ENCODE measurements at places on chromosomes 7 and 10. TPM values are rescaled to one million over a fixed set of nuclear protein-coding genes. Genes with fewer than 3 reads are reported as not detected.
A peak's percentile ranks its signal among the peaks of the same experiment; 100 is the strongest.

BTRC gene
- 21.6 TPM for polyA plus RNA-seq

MYO1G gene
- 0.59 TPM for polyA plus RNA-seq

AGAP5 gene
- 8.5 TPM for polyA plus RNA-seq

GRCh38 chr10:68330852-68331454 is 911 bp upstream of the HNRNPH3 start:
- peak; percentile 77 for DNase-seq

GRCh38 chr10:74921744-74922143 is 95.3 kb downstream of the KAT6B start:
- DNase-seq = no peak

DNA sequence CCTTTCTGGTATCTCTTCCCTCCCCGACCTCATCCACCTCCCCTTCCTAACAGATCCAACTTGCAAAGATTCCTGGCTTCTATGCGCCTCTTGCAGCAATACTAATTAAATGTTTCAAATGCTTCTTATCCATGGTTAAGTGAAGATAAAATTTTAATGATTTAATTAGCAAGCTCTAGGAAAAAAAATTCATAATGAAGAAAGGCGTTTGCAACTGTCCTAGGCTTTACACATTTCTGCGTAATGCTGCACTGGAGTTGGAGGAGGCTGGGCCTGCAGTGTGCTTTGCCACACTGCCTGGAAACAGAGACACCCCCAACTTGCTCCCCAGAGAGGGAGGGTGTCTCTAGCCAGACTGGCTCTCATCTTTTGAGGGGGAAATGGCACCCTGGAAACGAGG is 123.9 kb upstream of the CARD11 start:
- DNase-seq = no peak

GRCh38 chr10:37976880-37977203 is 395 bp upstream of the ZNF25 start:
- no peak for DNase-seq

DNA sequence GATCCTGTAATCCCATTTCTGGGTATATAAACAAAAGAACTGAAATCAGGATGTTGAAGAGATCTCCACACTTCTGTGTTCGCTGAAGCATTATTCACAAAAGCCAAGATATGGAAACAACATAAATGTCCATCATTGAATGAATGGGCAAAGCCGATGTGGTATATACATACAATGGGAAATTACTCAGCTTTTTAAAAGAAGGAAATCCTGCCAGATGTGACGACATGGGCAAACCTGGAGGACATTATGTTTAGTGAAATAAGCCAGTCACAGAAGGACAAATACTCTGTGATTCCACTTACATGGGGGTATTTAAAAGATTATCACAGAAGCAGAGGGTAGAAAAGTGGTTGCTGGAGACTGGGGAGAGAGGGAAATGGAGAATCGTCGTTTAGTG is 23.9 kb upstream of the FAM107B start:
- DNase-seq = peak; percentile 60

- no peak for DNase-seq
Measured at GRCh38 chr7:128254470-128254869, 13.4 kb downstream of the LEP start.

GRCh38 chr10:29734962-29735627 is 100.3 kb upstream of the SVIL start:
- DNase-seq = peak; percentile 81

GRCh38 chr10:62860946-62861345 is 44.8 kb upstream of the EGR2 start:
- DNase-seq = peak; percentile 29

GRCh38 chr10:48523820-48524758 is 80.8 kb downstream of the ARHGAP22 start:
- DNase-seq = no peak

DNA sequence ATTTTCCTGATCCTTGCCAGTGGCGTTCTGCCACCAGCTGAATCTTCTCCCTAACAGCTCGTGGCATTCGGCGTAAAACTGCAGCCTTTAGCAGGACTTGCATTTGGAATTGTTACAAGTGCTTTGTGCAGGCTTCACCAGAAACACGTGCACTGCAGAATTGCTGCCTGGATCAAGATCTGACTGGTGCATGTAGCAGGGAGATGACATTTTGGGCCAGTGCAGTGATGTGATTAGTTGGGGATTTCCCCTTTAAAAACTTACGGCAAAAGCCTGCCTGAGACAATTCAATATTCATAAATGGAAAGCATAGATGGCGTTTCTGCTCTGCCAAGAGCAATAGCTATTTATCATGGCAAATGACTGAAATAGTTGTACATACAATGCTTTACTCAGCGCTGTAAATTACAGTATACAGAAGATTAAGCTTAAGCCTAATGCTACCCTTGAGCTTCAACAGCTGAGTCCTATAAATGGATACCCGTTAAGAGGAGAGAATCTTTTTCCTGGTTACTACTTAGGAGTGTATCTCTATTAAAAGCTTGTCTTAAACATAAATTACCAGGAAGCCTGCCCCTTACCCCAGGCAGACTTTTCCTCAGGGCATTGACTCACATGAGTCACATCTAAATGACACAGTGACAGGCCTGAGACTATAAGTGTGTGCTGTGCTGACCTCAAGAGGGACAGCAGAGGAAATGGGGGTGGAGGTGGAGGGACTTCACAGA is 106.3 kb downstream of the ATXN7L1 start:
- peak; percentile 63 for DNase-seq

All from muscle of leg (tissue), 16 donors.